SK-N-SH (cell line): ENCODE measurements at places on chromosomes 6 and 20. TPM values are rescaled to one million over a fixed set of nuclear protein-coding genes. Genes with fewer than 3 reads are reported as not detected.

NFATC2 gene
- 0.13 and 0.36 TPM in 2 replicates for polyA plus RNA-seq

PRPH2 gene
- not detected in 2 replicates for polyA plus RNA-seq

TNNC2 gene
- polyA plus RNA-seq, result 0.57 and 1.1 TPM in 2 replicates

GRCh38 chr6:133704371-133704770, 184.5 kb upstream of the TCF21 start:
- no peak overlapping the region for H3K4me3 ChIP-seq
- H3K36me3 ChIP-seq, result no peaks in the 10 kb centered on the region
- H3K4me1 ChIP-seq, result no peaks in the 10 kb centered on the region
- no peak overlapping the region for H3K27ac ChIP-seq
- DNase-seq, result no peak

DNA sequence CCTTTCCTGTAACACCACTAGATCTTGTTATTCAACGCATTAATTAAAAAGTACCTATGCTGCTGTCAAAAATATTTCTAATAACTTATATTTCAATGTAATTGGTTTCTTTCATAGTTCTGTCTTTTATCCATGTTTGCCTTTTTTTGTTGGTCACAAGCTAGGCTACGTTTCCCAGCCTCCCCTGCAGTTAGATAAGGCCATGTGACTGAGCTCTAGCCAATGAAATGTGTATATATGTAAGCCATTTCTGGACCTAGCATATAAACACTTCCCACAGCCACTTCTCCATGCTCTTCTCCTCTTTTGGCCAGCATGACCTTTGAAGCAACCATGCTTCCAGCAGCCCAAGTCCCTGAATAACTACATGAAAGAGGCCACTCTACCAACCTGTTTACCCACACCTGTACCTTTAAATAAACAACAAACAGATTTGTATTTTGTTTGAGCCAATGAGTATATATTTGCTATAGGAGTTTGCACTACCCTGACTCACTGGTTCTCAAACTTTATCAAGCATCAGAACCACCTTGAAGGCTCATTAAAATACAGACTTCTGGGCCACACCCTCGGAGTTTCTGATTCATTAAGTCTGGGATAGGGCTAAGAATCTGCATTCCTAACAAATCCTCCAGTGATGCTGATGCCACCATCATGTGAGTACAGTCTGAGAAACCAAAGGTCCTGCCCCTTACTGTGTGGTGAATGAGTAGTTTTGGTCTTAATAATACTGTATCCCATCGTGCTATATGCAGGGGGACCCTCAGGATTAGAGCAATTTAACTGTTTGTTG, 45.6 kb upstream of the BEND6 start:
- H3K36me3 ChIP-seq, result peaks cover 4% of the 10 kb centered on the region
- peaks cover 5% of the 10 kb centered on the region; the same call in 1 of the 2 replicates for H3K4me1 ChIP-seq
- H3K27me3 ChIP-seq, result no peaks in the 10 kb centered on the region
- H3K4me3 ChIP-seq, result no peak overlapping the region
- no peak overlapping the region for H3K27ac ChIP-seq

DNA sequence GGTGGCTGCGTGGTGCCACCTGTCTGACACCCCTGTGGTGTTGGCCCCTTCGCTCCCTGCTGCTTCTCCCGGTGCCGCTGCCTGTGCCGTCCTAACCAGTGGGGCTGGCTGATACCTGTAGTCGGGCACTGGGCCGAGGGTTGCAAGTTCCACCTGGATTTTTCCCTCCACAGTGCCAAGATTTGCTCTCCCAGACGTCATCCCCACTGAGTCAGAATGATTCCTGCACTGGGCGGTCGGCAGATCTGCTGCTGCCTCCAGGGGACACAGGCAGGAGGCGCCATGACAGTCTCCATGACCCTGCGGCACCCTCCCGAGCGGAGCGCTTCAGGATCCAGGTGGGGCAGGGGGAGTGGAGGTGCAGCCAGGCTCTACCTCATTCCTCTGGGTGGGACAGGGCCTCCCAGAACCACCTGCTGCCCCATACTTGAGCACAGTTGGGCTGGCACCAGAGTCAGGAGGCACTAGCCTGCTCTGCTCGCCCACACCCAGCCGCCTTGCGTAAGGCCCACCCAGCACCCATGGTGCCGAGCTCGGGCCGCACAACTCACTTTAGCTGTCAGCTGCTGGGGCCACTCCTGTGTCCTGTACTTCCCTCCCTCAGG, 60.2 kb downstream of the TCP11 start:
- H3K4me3 ChIP-seq, result no peak overlapping the region
- no peaks in the 10 kb centered on the region for H3K27me3 ChIP-seq
- no peak overlapping the region for H3K27ac ChIP-seq
- peaks cover 41% of the 10 kb centered on the region; the same call in 1 of the 2 replicates for H3K36me3 ChIP-seq
- H3K4me1 ChIP-seq, result no peaks in the 10 kb centered on the region

GRCh38 chr20:63092660-63093215, 86.0 kb upstream of the BHLHE23 start:
- H3K36me3 ChIP-seq, result no peaks in the 10 kb centered on the region
- no peak for DNase-seq
- no peak overlapping the region for H3K27ac ChIP-seq
- peaks cover 58% of the 10 kb centered on the region for H3K27me3 ChIP-seq
- H3K4me3 ChIP-seq, result no peak overlapping the region

GRCh38 chr6:82686719-82687118, 323.1 kb downstream of the TPBG start:
- H3K27me3 ChIP-seq, result no peaks in the 10 kb centered on the region
- no peak for DNase-seq
- H3K4me1 ChIP-seq, result peaks cover 5% of the 10 kb centered on the region
- H3K36me3 ChIP-seq, result no peaks in the 10 kb centered on the region
- no peak overlapping the region for H3K4me3 ChIP-seq

DNA sequence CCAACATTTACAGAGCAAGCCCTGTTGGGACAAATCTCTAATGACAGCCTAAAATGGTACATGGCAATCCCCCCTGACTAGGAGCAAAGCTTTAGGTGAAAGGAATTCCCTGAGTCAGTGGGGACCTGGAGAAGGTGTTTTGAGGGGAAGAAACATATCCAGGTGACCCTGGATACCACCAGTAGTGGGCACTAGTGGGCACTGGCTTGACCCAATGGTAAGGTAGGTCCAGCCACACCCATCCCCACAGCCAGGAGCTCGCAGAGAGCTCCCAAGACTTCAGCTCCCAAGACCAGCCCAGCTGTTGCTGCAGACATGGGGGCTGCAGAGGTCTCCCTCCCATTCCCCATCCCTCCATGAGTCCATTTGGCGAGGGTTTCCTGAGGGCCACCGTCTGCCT, 19.5 kb downstream of the GRM4 start:
- H3K4me1 ChIP-seq, result no peaks in the 10 kb centered on the region
- no peaks in the 10 kb centered on the region for H3K36me3 ChIP-seq
- no peak for DNase-seq

DNA sequence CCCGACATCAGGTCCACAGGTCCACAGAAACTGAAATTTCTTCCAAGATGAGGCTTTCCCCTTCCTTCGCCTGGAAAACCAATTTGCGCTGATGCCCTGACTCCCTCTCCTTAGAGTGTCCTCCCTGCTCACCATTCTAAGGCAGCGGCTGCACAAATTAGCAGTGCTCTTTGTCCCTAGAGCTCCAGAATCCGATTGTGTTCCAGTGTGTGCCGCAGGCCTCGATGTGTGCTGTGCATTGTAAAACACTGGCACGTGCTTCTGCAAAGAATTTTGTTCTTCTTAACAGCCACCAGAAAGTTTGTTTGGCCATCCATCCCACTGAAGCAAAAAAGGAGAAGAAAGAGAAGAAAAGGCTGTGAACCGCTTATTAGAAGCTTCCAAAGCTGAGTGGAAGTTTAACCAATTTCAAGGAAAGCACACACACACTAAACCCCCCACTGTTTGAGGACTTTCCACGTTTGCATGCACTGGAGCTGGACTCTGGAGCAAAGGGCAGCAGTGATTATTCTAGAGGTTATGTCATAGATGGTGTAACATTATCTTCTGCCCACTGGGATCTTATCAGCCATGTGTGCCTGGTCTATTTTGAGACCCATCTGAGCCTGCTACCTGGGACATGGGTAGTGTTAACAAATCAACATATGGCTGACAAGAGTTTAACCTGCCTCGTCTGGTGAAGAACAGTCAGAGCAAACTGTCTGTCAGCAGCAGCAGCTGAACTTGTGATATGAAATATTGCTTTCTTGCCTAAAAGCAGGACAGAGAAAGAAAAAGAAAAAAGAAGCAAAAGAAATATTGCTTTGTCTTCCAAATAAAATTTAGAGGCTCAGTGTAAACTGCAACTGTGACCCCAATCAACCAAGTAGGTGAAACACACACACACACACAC, 64.9 kb upstream of the RREB1 start:
- no peaks in the 10 kb centered on the region; the same call in 1 of the 2 replicates for H3K4me1 ChIP-seq
- H3K4me3 ChIP-seq, result no peak overlapping the region
- no peaks in the 10 kb centered on the region for H3K27me3 ChIP-seq
- DNase-seq, result no peak

DNA sequence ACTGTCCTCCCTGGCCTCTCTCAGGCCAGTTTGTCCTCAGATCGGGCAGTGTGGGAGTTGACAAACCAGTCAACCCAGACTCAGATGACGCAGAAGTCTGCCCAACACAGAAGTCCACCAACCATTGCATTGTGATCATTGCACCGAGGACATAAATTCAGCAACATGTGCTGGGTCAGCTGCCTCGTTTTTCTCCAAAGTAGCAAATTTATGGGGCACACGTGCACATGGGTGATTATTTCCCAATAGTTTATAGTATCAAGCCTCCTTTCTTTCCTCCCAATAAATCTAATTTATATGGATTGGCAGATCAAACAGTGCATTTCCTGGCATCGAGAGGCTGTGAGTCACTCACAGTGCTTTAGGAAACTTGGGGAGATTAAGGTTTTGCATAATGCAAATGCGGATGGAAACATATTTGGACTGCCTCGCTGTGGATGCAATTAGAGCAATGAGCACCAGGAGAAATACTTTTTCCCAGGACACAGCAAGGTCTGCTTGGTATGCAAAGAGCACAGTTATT, 413.7 kb upstream of the SULF2 start:
- no peaks in the 10 kb centered on the region for H3K36me3 ChIP-seq
- no peak overlapping the region for H3K27ac ChIP-seq
- no peak overlapping the region for H3K4me3 ChIP-seq
- no peaks in the 10 kb centered on the region for H3K27me3 ChIP-seq

GRCh38 chr6:71393981-71394432, 105.4 kb downstream of the OGFRL1 start:
- H3K27me3 ChIP-seq, result no peaks in the 10 kb centered on the region
- no peak for DNase-seq
- no peak overlapping the region; the same call in 1 of the 2 replicates for H3K4me3 ChIP-seq
- H3K36me3 ChIP-seq, result peaks cover 10% of the 10 kb centered on the region

DNA sequence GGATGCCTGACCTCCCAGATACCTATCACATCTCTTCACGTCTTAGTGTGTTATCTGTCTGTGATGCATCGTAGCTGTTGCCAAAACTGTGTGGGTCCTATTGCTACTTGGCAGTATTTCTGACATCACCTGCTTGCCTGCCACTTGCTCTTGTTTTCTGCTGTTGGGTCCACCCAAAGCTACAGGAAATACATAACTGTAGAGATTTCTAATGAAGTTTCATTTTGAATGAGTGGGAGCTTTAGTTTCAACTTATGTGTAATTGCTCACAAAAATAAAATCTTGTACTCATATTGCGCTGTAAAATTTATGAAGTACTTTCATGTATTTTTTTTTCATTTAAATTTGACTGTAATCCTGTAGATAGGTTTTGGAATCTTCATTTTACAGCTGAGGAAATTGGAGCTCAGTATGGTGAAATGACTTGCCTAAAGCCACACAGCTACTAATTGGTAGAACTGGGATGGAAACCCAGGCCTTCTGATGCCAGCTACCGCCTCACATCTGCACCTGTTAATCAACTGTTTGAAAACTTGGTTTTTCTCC, 113.6 kb upstream of the MAN1A1 start:
- H3K27me3 ChIP-seq, result no peaks in the 10 kb centered on the region
- no peaks in the 10 kb centered on the region for H3K36me3 ChIP-seq
- no peak overlapping the region for H3K4me3 ChIP-seq
- no peak overlapping the region for H3K27ac ChIP-seq
- H3K4me1 ChIP-seq, result no peaks in the 10 kb centered on the region

DNA sequence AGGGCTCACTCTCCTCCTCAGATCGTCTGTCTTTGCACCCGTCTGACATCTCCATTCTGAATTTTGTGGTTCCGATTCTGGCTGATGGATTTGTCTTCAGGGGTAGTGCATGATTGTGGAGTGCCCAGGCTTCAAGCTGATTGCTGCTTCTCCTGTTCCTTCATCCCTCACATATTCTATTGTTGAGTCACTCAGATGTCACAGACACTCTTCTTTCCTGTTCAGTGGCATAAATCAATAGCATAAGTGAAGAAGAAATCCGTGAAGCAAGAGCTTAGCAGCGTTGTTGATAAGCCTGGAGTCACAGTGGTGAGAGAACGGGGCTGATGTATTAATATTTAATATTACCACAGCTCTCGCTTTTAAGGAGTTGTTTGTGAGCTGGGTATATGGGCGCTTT, 152.5 kb downstream of the MTHFD1L start:
- no peak overlapping the region for H3K4me3 ChIP-seq
- H3K36me3 ChIP-seq, result peaks cover 49% of the 10 kb centered on the region
- no peak for DNase-seq
- H3K27ac ChIP-seq, result no peak overlapping the region
- no peaks in the 10 kb centered on the region for H3K4me1 ChIP-seq

GRCh38 chr20:23641936-23642751, 4.4 kb upstream of the CST3 start:
- H3K4me1 ChIP-seq, result peaks cover 5% of the 10 kb centered on the region; the same call in 1 of the 2 replicates
- DNase-seq, result no peak
- H3K4me3 ChIP-seq, result no peak overlapping the region
- H3K27ac ChIP-seq, result no peak overlapping the region
- no peaks in the 10 kb centered on the region for H3K36me3 ChIP-seq

- H3K36me3 ChIP-seq, result no peaks in the 10 kb centered on the region
- DNase-seq, result peak; percentile 13
- H3K27me3 ChIP-seq, result no peaks in the 10 kb centered on the region
- H3K27ac ChIP-seq, result no peak overlapping the region
- H3K4me3 ChIP-seq, result no peak overlapping the region
- H3K4me1 ChIP-seq, result peaks cover 12% of the 10 kb centered on the region; the same call in 1 of the 2 replicates
Measured at GRCh38 chr6:170210651-170211403, 80.1 kb downstream of the DLL1 start.

DNA sequence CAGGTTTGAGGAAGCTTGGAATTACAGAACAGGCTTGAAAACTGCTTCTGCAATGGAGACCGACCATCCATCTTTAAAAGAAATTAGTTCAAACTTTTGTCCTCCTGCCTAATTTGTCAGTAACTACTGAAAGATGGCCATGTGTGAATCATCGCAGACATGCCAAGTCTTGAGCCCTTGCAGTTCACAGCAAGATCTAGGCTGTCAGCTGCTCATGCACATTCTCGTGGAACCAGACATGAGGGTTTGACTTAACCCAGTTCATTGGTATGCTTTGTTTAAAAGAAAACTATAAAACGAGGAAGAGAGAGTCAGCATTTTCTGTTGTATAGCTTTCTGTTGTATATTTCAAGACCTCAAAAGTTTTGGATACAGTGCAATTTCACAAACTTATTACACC, 74.0 kb upstream of the SAMD5 start:
- no peaks in the 10 kb centered on the region for H3K36me3 ChIP-seq
- no peak overlapping the region for H3K27ac ChIP-seq
- no peaks in the 10 kb centered on the region for H3K27me3 ChIP-seq
